ENCODE measurements at places on chromosomes 5 and 9.
A peak's percentile ranks its signal among the peaks of the same experiment; 100 is the strongest.

DNA sequence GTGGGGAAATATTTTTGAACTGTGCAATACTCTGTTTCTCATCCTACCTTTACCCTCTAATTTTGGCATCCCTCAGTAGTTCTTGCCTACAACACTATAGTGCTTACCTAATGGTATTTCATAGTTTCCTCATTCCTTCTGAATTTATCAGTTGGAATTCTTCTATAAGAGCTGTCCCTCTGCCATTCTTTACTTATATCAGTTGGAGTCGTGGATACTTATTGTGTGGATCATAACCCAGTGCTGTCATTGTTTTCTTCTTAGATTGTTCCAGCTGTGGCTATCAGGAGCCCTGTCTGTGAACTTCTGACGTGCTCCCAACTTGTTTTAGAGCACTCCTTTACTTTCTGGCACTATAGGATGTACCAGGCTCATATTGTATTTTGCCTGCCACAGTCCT is 146.1 kb upstream of the OTULINL start:
- no peak for DNase-seq

- no peak for DNase-seq
Observed at GRCh38 chr9:87342743-87343142, 154.9 kb upstream of the DAPK1 start.

- DNase-seq = no peak
Observed at GRCh38 chr5:100165309-100165708, 369.9 kb upstream of the FAM174A start.

DNA sequence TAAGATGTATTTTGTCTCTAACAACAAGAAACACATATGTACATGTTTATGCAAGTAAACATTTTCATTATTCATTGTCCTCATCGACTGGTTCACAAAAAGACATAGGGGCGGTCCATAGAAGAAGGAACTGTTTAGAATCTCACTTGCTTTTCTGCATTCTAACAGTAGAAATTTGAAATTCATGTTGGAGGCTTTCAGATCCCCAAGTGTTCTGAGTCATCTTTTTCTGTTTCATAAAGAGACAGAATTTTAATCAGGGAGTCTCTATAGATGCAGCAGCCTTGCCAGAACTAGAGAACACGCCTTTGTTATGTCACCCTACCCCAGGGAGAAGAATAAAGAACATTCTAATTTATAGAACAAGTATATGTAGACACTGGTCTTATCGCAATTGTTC is 324.3 kb downstream of the GABRG2 start:
- DNase-seq = no peak

DNA sequence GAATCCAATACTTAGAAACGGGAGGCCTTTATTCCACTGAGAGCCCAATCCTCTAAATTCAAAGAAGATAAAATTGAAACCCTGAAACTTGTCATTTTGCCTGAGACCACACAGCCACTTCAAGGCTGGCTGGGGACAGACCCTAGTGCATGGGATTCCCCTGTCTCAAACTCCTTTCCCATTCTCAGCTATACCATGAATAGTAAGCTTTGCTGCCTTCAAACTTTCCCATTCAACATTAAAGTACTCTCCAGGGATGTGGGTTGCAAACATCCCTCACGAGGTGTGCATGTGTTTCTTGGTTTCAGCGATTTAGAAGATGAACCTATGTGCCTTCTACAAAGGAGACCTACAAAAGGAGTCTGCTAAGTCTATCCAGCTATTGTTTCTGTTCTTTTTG is 64.6 kb downstream of the GABRB2 start:
- no peak for DNase-seq

GRCh38 chr9:23621188-23621587 is 204.9 kb downstream of the ELAVL2 start:
- no peak for DNase-seq

DNA sequence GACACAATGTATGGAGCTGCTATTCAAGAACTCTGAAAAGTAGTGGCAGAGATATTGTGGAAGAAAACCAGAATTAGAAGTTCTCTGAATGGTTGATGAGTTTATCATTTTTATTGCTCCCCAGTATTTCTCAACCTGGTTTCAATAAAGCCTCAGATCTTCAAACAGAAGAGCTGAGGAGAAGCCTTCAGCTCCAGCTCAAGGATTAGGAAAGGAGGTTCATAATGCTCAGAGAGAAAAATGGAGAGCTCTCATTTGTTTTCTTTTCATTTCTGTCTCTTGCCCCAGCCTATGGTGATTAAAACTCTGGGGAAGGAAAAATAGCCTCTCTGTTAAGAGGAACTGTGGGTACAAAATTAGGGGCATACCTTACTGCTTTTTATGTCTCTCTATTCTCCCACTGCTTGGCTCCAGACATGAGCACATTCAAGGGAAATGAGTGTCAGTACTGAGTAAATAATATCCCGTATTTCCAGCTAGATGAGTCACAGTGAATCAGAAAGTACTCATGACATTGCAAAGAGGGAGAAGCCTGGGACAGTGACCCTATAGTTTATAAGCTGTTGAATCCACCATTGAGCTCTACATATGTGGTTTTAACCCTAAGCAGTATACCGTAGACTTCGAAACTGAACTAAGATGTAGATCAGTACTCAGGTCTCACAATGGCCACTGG is 138.1 kb downstream of the EMB start:
- DNase-seq = no peak

GRCh38 chr9:117697046-117697445 is 7.2 kb upstream of the TLR4 start:
- no peak for DNase-seq

DNA sequence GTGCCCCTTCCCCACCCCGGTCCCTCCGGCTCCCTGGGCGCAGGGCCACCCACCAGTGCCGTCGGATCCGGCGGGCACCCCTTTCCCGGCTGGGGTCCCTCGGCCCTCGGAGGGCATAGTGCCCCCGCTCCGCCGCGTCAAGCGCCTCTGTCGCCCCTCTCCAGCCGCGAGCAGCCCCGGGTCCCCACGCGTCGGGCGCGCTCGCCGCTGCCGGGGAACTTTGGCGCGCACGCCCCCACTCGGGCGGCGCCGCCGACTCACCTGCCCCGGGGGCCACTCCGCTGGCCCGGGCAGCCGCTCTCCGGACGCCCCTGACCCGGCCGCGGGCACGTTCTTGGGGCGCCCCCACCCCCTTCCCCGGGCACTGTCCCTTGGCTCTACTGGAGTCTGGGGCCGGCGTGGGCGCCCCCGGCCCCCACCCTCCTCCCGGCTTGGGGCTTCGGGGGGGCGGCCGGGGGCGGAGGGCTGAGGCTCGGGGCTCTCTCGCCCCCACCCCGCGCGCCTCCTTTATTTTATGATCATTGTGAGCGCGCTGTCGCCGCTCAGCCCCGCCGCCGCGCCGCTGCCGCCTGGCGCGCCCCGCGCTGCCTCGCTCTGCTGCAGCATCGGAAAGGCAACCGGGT is 1.1 kb upstream of the FAM78A start:
- no peak for DNase-seq

- DNase-seq = peak; percentile 66
Observed at GRCh38 chr5:54902791-54903473, 82.5 kb downstream of the ESM1 start.

- DNase-seq = no peak
Observed at GRCh38 chr5:14665101-14665822, 744 bp downstream of the OTULIN start.

- no peak for DNase-seq
Observed at GRCh38 chr9:26329974-26330373, 562.6 kb downstream of the CAAP1 start.

GRCh38 chr9:104028827-104029226 is 65.3 kb upstream of the SMC2 start:
- DNase-seq = no peak

- DNase-seq = no peak
Observed at GRCh38 chr5:157544623-157544989, 31.0 kb downstream of the ADAM19 start.

- DNase-seq = no peak
Observed at GRCh38 chr5:74544811-74545210, 95.7 kb downstream of the ENC1 start.

DNA sequence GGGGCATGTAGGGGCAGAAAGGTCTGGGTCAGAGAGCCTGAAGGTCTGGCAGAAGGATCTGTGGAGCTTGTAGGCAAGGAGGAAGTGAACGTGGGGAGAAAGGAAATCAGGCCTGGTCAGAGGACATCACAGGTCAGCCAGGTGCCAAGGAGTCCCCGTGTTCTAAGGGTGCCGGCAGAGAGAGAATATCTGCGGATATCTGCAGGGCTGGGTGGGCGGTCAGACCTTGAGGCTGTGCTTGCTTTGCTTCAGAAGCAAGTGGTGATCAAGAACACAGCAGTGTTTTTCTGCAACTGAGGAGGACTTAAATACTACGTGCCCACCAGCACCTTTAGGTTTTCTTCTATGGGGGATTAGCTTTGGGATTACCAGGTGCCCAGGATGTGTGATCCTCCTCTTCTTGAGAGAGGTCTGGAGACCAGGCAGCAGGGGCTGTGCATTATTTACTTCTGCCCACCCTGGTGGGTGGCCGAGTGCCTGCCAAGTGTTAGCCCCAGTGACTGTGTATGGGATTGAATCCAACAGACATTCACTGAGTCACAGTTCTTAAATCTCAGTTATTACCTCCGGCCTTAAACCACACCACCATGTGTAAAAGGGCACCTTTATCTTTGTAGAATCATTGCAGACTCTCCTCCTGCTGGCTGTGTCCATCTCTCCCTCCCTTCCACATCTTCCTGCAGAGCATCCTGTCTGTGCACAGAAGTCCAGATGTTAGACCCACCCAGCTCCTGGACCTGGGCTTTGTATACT is 12.5 kb upstream of the SHB start:
- DNase-seq = no peak

- DNase-seq = no peak
Observed at GRCh38 chr9:37919246-37919955, 15.5 kb upstream of the SLC25A51 start.

GRCh38 chr5:123097871-123098735 is 9.1 kb downstream of the PRDM6 start:
- DNase-seq = no peak

DNA sequence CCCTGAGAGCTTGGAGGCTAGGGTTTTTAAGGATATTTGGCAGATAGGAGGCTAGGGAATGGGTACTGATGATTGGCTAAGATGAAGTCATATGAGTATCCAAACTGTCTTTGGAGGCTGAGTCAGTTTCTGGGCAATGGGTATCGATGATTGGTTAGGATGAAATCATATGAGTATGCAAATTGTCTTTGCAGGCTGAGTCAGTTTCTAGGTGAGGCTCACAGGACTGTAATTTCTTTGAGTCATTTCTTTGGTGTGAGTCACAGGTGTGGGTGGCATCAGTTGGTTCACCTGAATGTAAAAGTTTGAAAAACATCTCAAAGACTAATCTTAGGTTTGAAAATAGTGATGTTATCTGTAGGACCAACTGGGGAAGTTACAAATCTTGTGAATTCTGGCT is 1068.0 kb downstream of the NR2F1-AS1 start:
- DNase-seq = no peak

GRCh38 chr9:93154293-93154903 is 20.3 kb upstream of the NINJ1 start:
- DNase-seq = no peak

DNA sequence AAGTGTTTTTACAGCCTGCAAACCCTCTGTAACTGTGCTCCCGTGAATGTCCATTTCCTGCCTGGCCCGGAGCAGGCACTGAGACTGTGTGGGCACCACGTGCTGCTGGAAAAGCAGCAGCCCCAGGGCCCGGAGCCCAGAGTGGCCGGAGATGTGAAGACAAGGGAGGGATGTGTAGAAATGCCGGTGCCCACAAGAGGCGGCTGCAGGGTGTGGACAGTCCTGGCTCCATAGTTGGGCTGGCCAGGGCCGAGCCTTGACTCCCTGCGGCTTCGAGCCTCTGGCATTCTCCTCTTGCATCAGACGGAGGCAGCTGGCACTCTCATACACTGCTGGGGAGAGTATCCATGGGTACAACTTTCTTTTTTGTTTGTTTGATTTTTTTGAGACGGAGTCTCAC is 13.2 kb upstream of the GFPT2 start:
- peak; percentile 48 for DNase-seq

DNA sequence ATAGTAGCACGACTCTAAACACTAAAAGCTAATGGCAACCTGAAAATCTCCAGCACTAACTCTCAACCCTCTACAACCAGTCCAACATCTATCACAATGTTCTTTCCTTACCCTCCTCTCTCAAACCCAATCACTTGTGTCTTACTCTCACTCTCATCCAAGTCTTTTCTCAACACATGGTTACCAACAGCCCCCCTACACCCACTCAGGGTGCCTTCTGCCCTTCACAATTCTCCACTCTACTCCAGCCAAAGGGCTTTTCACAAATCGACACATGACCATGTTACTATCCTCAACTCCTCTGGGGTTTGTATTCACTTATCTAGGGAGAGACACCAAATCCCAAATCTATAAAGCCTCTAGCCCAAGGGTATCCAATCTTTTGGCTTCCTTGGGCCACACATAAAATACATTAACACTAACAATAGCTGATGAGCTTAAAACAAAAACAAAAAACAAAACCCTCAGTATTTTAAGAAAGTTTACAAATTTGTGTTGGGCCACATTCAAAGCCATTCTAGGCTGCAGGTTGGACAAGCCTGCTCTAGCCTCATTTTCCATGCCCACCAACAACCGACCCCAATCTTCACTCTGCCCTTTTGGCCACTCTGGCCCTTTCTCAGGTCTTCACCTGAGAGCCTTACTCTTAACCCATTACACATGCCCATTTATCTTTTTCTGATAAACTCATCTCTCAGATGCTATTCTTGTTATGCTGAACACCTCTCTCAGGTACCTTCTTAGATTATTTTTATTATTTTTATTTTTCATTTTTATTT is 11.7 kb downstream of the HSPA9 start:
- no peak for DNase-seq

GRCh38 chr9:120040896-120041295 is 539.1 kb downstream of the CDK5RAP2 start:
- DNase-seq = no peak

DNA sequence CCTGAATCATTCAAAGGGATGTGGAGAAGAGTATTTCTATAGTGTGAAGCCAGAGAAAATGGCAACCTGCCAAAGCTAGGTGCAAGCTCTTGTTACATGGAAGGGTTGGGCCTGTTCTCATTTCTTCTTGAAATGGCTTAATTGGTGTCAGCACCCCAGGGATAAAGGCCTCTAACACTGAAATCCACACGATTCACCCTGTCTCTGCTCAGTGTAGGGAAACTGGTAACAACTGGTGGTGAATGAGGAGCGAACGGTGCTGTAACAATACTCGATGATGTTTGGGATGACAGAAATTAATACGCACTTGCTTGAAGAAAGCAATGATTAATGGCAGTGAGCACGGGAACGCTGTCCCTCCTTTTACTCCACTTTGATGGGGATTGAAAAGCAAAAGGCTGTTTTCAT is 16.2 kb downstream of the PBX3 start:
- no peak for DNase-seq

DNA sequence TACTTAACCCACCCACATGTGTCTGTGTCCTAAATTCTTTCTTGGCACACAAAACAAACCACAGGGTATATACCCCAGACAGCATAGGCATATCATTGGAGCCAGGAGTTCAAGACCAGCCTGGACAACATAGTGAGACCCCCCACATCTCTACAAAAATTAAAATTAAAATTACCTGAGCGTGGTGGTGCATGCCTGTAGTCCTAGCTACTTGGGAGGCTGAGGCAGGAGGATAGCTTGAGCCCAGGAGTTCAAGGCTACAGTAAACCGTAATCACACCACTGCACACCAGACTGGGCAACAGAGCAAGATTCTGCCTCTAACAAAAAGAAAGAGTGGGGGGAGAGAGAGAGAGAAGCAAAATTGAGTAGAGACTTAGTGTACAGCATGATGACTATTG is 4.6 kb upstream of the AGTPBP1 start:
- no peak for DNase-seq

All from left hindlimb (tissue), 1 donor.